ENCODE measurements at places on chromosomes 7 and 10. TPM values are rescaled to one million over a fixed set of nuclear protein-coding genes. Genes with fewer than 3 reads are reported as not detected.

The SH2B2 gene
- 14.2 TPM for total RNA-seq

The GPR37 gene
- not detected for total RNA-seq

The CALHM3 gene
- not detected for total RNA-seq

The SPDYE6 gene
- not detected for total RNA-seq

The TRPV5 gene
- total RNA-seq = not detected

DNA sequence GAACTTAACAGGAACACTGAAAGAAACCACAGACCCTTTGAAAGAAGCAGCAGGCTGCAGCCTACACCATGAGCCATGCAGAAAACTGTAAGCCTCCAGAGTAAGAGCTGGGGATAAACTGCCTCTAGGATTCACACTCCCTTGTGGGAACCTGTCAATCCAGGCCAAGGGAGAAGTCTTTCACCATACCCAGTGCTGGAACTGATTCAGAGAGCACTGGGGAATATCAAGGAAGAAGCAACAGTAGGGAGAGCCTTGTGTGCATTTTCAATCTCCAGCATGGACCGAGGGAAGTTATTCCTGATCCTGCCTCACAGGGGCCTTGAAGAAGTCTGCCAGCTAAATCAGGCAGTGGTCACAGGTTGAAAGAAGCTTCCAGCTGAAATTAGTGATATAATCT, 282.2 kb downstream of the AGMO start:
- ATAC-seq = no peak

DNA sequence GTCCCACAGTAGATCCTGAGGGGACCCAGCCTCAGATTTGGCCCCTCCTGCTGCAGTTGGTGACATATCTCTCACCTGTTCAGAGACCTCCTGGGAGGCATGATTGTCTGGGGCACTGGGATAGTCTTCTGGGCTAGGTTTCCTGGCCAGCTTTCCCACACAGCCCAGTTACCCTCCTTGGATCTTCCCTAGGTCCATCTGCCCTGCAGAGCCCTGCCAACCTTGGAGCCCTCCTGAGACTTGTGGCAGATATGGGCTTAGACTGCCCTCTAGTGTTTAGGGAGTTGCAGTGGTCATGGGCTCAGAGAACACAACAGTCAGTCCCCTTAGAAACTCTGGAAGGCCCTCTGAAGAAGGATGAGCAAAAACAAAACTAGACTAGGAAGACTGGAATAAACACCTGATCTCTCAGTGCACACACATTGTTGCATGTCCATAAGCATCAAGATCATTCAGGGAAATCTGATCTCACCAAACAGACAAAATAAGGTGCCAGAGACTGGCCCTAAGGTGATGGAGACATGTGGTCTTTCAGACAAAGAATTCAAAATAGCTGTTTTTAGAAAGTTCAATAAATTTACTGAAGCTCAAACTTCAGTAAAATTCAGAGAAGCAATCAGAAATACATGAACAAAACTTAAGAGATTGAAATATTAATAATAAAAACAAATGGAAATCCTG, 324.6 kb downstream of the ATRNL1 start:
- no peak for ATAC-seq

DNA sequence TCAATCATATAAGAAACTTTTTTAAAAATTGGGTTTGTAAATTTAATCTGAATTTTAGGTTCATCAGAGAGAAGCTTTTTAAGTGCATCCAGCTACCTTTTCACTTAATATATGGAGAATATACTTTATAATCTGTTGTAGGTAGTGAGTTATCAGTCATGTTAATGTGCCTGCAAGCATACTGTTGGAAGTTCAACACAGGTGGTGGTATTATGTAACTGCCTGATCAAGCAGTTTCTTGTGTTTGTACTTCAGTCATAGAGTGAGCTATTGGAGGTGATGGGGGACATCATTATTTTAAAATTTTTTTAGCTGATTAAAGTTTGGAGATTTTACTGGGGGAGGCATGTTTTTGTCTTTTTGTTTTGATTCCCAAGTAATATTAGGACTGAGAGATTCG, 2.5 kb downstream of the TNKS2 start:
- ATAC-seq = no peak

GRCh38 chr10:114258274-114258840, 19.3 kb downstream of the VWA2 start:
- no peak for ATAC-seq

DNA sequence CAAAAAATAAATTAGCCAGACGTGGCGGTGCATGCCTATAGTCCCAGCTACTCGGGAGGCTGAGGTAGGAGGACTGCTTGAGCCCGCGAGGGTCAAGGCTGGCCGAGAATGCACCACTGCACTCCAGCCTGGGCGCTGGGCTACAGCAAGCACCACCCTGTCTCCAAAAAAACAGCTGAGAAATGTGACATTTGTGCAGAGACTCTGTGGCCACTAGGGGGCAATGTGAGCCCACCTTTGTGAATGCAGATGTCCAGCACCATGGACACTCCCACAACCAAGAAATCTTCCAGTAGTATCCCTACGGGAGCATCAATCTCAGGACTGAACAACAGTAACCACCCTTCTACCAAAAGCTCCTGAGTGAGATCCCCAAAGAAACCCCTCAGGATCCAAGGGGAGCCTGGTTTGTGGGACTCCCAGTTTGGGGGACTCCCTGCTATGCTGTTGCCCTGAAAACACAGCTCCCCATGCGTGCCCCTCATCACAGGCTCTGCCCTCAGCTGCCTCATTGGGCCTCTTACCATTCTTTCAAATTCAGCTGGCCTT, 6.2 kb upstream of the AHCYL2 start:
- peak; percentile 94 for ATAC-seq

DNA sequence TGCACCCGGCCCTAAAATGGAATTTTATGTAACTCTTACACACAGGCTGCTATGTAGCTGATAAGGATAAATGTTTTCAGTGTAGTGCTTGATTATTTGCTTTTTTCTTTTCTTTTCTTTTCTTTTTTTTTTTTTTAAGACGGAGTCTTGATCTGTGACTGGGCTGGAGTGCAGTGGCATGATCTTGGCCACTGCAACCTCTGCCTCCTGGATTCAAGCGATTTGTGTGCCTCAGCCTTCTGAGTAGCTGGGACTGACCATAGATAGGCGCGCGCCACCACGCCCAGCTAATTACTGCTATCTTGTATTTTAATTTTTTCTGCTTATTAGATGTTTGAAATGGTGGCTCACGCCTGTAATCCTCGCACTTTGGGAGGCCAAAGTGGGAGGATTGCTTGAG, 3.4 kb downstream of the RABGEF1 start:
- no peak for ATAC-seq

DNA sequence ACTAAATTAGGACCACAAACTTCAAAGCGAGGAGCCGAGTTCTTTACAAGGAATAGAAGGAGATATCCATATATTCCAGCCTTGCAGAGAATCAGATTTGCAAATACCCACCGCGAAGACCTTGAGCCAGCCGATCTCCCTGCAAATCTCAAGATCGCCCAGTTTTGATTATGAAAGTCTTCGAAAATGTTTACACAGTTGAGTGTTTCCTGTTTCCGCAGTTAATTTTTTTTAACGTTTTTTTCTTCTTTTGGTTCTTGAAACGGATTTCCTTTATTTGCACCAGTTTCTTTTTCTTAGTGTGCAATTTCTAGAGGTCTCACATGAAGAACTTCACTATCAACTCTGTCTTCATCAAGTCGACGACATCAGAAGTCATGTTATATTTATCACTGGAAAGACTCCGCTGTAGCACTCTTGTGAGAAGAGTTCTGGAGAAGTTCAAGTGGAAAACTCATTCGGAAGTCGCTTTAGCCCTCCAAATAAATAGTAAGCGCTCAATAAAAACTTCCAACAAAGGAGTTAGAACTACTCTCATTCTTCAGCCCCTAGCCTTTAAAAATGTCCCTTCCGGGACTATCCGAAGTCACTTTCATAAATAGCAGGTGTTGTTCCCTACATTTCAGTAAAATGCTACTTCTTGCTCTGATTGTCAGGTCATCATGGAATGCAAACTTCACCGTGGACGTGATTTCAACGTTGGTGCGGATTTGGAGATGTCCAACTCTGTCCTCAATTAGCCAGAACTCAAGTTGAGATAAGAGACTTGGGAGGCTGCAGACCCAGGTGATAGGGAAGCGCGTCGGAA, 11.9 kb upstream of the SPAG6 start:
- no peak for ATAC-seq

GRCh38 chr7:30226614-30227268, 57.7 kb upstream of the ZNRF2 start:
- no peak for ATAC-seq

GRCh38 chr7:72268090-72268489, 144.0 kb downstream of the CALN1 start:
- ATAC-seq = no peak

- ATAC-seq = no peak
Observed at GRCh38 chr7:152081088-152081487, 55.6 kb downstream of the GALNT11 start.

- ATAC-seq = no peak
Observed at GRCh38 chr7:55156919-55157763, 138.3 kb downstream of the EGFR start.

GRCh38 chr7:41732436-41732785, 29.5 kb upstream of the INHBA start:
- no peak for ATAC-seq

GRCh38 chr7:28180364-28181147, at the start of gene JAZF1:
TSS of gene JAZF1 (minus strand) at chr7:28180795.
- ATAC-seq = peak; percentile 30

- no peak for ATAC-seq
Observed at GRCh38 chr10:121921238-121921931, 6.4 kb downstream of the ATE1 start.

DNA sequence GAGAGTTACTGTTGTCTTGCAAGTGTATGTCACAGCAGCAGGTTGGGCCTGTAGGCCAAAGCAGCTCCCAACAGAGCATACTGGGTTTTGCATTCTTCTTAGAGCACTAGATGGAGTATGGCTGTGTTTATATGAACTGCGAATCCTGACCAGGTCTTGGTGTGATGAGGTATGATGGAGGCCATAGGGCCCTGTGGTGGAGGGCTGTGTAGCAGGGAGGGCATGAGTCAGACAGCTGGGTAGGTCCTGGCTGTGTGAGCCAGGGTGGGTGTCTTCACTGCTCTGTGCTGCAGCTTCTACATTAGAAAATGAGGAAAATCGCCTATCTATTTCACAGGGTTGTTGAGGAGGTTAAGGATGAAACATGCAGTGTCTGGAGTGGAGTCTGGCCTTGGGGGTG, 124.2 kb downstream of the BUB3 start:
- peak; percentile 18 for ATAC-seq

DNA sequence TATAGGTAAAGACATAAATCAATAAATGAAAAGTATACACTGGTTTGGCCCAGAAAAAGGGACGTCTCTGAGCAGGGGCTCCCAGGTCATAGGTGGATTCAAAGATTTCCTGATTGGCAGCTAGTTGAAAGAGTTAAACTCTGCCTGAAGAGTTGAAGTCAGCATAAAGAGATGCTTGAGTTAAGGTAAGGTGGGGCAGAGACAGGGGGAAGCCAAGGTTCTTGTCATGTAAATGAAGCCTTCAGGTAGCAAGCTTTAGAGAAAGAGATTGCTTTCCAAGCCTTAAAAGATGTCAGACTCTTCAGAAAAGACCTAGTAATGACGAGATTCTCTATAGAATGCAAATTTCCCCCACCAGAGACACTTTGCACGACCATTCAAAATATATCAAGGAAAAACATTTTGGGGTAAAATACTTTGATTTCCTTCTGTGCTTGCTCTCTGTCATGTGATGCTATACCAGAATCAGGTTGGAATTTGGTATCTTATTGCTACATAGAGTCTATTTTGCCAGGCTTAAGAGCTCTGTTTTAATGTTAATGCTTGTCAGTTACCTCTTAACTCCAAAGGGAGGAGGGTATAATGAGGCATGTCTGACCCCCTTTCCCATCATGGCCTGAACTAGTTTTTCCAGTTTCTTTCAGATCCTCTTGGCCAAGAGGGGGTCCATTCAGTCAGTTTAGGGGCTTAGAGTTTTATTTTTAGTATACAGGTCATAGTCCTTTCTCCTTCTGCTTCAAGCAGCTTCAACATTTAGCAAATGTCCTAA, 429.6 kb downstream of the ADRA2A start:
- ATAC-seq = no peak

DNA sequence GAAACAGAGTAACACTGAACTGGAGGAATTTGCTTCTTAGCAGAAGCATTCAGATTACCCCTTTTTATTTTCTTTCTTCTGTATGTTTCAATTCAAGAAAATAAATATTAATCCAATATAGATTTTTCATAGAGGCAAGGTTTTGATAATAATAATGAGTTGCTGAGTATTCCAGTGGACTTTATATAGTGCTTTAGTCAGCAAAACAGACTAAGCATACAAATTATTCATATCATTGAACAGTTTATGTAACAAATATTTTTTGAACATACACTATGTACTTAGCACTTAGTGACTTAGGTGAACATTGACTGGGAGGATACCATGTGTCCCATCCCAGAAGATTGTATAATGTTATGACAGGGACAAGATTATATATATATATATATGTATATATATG, 32.0 kb downstream of the PPP1R9A start:
- ATAC-seq = no peak

DNA sequence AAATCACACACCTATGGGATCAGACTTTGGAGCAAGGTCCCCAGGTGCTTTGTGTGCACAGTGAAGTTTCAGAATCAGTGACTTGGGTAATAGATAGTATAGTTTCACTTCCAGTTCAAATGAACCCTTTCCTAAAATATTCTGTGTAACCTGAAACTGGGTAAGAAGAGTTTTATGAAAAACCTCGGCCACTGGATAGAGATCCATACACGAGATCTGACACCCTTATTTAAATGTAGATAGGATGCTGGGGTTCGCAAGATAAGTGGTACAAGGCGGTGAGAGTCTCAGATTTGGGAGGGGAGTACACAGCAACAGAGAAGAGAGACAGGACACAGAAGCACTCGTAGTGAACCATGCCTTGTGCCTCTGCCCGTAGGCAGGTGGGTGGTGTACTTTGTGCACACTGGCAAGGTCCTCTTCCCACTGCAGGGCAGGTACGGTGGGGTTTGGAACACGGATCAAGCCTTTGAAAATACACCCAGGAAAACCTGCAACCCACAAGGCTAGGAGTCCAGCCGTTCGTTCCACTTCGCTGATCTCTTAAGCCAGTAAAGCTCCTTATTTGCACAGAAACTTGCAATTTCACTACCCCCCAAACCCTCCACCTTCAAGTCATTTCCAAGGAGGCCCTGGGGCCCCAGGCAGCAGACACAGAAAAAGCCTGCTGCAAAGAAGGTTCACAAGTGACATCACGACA, 162.8 kb downstream of the USP6NL start:
- ATAC-seq = peak; percentile 37

- ATAC-seq = no peak
Observed at GRCh38 chr10:3756360-3756740, 28.7 kb downstream of the KLF6 start.
